Right atrium auricular region (tissue), 2 donors: ENCODE measurements at places on chromosomes 13 and 19. TPM values are rescaled to one million over a fixed set of nuclear protein-coding genes. Genes with fewer than 3 reads are reported as not detected.

Gene KIR2DL3
- not detected for total RNA-seq

- no peaks in the 10 kb centered on the region for H3K4me1 ChIP-seq
- no peak for DNase-seq
- no peak overlapping the region for H3K4me3 ChIP-seq
- H3K36me3 ChIP-seq: peaks cover 79% of the 10 kb centered on the region
These were observed 77.9 kb upstream of the XPO4 start for GRCh38 chr13:20980430-20980829.

DNA sequence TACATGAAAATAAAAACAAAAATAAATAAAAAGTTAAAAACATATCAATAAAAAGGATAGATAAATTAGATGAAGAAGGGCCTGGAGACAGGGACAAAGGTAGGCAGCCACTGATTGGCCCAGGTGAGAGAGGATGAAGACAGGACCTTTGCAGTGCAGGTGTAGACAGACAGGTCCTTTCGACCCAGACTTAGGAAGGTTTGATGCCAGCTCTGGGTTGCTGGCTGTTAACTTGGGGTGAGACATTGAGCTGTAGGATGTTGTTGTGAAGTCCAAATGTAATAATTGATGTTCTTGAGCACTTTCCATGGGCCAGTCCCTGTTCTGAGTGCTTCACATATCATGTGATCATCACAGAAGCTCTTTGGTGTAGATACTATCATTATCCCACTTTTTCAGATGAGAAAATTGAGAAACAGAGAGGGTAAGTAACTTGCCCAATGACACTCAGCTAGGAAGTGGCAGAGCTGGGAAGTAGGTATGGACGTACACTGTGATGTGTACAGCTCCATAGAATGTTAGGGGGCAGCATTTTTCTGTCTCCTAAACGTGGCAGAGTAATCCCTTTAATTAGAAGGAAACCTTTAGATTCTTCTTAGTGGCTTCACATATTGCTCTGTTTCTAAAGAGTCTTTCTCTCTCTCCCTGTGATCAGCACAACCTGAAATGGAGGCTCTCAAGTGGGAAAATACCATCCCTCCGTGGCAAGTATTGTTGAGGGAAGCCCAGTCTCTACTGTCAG is 76.0 kb upstream of the STK24 start:
- no peak overlapping the region for H3K27ac ChIP-seq
- no peaks in the 10 kb centered on the region for H3K36me3 ChIP-seq
- H3K27me3 ChIP-seq: no peaks in the 10 kb centered on the region
- H3K4me1 ChIP-seq: no peaks in the 10 kb centered on the region
- DNase-seq: no peak

DNA sequence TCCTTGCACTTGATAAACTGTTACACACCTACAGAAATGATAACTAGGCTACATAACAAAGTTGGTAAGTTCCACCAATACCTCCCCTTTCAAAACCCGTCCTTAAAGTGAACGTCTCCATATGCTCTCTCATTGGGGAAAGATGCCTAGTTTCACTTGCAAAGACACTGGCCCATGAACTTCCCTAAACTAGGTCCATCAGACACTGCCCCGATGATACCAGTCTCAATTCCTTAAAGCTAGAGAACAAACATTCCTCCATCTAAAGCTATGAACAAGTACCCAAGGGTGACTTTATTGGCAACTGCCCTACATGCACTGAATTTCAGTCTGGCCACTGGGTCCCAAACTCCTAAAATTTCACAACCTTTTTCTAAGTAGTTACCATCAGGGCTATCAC is 39.9 kb downstream of the FOXO1 start:
- H3K27ac ChIP-seq: no peak overlapping the region
- H3K4me1 ChIP-seq: no peaks in the 10 kb centered on the region
- no peaks in the 10 kb centered on the region for H3K36me3 ChIP-seq
- no peaks in the 10 kb centered on the region for H3K27me3 ChIP-seq
- H3K4me3 ChIP-seq: no peak overlapping the region
- no peak for DNase-seq

DNA sequence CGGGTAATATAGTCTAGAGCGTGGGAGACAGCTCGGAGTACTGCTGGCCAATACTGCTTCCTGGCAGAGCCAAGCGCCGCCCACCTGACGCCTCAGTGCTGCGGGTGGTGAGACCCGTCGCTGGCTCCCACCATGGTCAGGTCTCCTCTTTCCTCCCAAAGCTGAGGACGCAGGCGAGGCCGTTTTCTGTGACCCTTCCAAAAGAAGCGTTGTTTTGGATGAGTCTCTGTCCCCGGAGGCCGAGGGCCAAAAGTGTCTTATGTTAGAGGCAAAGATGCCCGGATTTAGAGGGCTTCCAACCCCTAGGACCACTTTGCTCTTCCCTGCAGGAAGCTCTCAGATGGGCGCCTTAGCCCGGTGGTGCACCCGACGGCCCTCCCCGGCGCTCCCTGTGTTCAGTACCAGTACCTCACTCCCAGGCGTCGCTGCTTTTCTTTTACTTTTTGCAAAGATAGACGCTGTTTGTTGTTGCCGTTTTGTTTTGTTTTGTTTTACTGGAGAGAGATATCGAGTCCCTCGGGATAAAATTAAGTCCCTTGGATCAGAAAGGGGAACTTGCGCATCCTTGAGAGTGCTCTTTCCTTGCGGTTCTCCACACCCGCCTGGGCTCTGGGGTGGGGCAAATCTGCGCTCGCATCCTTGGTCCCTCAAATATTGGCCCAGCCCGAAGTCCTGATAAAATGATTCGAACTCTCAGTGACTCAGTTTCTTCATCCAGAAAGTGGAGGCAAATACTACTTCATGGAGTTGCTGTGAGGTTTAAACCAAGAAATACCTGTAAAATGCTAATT is 7.0 kb downstream of the PDX1 start:
- peaks cover 44% of the 10 kb centered on the region for H3K27me3 ChIP-seq
- no peaks in the 10 kb centered on the region for H3K36me3 ChIP-seq
- H3K4me3 ChIP-seq: no peak overlapping the region
- H3K4me1 ChIP-seq: no peaks in the 10 kb centered on the region

DNA sequence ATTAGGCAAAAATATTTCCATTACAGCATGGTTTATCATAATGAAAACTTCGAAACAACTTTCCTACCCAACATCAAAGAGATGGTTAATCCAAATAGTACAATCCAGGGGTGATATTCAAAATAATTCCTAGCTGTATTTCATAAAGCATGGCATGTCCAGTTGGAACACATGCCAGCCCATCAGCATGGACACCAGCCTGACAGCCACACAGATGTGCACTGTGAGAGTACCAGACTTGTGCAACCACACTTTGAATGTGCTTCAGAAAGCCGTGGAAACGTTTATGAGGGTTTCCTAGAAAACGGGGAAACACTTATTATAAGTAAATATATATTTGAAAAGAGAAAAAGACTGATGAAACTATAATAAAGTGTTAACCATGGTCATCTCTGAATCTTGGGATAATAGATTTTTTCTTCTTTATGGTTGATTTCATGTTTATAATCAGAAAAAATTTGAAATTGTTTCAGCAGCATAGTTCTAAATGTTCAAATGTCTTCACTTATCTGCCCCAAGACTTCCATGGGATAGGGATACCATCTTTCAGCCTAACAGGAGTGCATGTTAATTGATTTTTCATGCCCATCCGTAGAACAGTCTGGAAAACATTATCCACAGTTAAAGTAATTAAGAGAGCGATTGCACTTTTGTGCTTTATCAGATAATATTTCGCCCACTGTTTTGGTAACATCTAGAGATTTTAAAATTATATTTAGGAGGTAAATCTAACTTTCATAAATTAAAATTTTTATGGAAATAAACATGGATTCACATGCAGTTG is 242.6 kb upstream of the IRS2 start:
- H3K27me3 ChIP-seq: no peaks in the 10 kb centered on the region
- no peak overlapping the region for H3K4me3 ChIP-seq
- DNase-seq: no peak

GRCh38 chr13:27274631-27275030 is 4.0 kb downstream of the RASL11A start:
- no peaks in the 10 kb centered on the region for H3K27me3 ChIP-seq
- no peak overlapping the region for H3K4me3 ChIP-seq
- no peaks in the 10 kb centered on the region for H3K36me3 ChIP-seq

DNA sequence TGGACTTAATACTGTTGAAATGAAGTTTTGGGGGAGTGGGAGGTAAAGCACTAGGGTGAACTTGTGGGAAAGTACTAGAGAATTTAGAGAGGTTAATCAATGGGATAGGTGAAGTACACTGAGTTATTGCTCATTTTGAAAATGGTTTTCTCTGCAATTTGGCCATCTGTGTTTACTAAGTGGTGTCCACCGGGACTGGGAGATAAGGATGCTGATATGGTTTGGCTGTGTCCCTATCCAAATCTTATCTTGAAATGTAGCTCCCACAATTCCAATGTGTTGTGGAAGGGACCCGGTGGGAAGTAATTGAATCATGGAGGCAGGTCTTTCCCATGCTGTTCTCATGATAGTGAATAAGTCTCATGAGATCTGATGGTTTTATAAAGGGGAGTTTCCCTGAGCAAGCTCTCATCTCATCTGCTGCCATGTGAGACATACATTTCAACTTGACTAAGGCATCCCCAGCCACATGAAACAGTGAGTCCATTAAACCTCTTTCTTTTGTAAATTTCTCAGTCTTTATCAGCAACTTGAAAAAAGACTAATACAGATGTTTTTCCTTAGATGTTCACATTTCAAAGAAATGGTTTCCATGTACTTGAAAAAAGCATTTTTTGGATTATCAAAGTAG is 1569.4 kb upstream of the PRR20A start:
- no peak for DNase-seq
- H3K36me3 ChIP-seq: no peaks in the 10 kb centered on the region
- H3K4me1 ChIP-seq: no peaks in the 10 kb centered on the region
- H3K4me3 ChIP-seq: no peak overlapping the region
- no peaks in the 10 kb centered on the region for H3K27me3 ChIP-seq
- no peak overlapping the region for H3K27ac ChIP-seq

Gene ZFP36
- total RNA-seq: 202 TPM

DNA sequence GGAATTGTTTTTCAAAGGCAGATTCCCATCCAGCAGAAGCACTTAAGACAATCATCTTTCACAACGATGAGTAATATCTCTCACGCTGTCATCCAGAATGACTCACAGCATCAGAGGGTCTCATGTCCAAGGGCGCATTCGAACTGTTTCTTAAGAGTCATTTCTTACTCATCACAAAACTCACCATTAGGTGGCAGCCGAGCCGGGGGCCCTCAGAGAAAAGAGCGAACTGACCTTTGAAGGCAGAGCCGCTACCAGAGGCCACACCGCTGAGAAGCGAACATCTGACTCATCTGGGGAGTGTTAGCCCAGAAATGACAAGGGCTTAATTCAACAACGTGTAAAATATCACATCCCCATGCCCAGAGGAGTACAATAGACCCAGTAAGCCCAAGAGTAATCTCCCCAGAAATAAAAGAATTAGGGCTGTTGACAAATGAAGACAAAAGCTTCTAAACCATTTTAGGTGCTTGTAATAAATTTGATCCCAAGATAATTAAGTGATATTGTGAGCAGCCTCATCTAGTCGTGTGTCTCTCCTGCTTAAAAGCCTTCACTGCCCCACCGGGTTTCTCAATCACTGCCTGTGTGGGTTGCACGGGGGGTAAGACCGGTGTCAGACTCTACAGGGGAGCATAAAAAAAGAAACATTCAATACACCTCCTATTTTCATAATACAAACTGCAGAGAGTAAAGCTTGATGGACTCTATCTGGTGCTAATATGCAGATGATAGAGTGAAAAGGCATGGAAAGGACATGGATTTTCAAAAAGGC is 96.2 kb downstream of the CYSLTR2 start:
- H3K27me3 ChIP-seq: no peaks in the 10 kb centered on the region
- DNase-seq: peak; percentile 97
- no peaks in the 10 kb centered on the region for H3K36me3 ChIP-seq
- no peak overlapping the region for H3K4me3 ChIP-seq
- peaks cover 30% of the 10 kb centered on the region for H3K4me1 ChIP-seq

Gene LGALS7B
- total RNA-seq: not detected

GRCh38 chr19:45179072-45179891 is 698 bp downstream of the BLOC1S3 start:
- no peak for DNase-seq
- peak overlapping the region; percentile 91 for H3K27ac ChIP-seq
- H3K4me3 ChIP-seq: peak overlapping the region; percentile 80
- H3K36me3 ChIP-seq: no peaks in the 10 kb centered on the region

Gene BEST2
- total RNA-seq: not detected

DNA sequence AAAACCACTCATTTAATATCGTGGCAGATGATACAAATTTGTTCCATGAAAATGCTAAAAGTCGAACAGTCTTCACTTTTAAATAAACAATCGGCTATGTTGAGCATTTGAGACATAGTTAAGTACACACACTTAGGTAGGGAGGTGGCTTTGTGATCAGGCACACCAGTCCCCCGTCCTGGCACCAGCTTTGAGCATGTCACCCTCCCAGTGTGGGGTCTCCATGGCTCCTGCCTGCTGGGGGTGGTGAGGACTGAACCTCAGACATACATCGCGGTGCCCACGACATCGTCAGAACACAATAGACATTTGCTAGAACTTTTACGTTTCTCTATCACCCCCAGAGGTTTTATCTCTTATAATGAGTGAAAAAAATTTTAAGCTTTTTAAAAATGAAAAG is 62.0 kb downstream of the RFX2 start:
- no peak overlapping the region for H3K4me3 ChIP-seq
- no peak overlapping the region for H3K27ac ChIP-seq
- H3K36me3 ChIP-seq: peaks cover 5% of the 10 kb centered on the region

- H3K36me3 ChIP-seq: peaks cover 38% of the 10 kb centered on the region
- H3K4me3 ChIP-seq: no peak overlapping the region
These were observed 25.9 kb downstream of the RCN3 start for GRCh38 chr19:49553451-49554271.

DNA sequence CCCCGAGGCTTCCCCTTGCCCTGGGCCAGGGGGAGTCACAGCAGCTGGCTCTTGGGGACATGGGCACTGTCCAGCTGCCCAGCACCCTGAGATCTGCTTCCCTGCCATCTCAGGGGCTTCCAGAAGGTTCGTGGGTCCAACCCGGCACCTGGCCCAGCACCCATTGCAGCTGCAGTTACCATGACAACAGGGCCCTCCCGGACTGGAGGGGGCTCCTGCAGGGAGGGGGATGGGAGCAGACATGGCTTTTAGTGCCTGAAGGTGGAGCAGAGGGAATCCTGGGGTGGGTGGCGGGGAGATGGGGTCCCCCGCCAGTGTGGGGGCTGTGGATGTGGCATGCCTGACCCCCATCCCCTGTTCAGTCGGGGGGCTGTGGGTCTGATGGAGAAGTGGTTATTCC is 14.7 kb downstream of the PIN1 start:
- H3K27ac ChIP-seq: no peak overlapping the region
- H3K4me3 ChIP-seq: no peak overlapping the region
- H3K36me3 ChIP-seq: peaks cover 14% of the 10 kb centered on the region
- H3K4me1 ChIP-seq: no peaks in the 10 kb centered on the region
- no peak for DNase-seq
